ENCODE measurements at places on chromosomes 3 and 15.
A peak's percentile ranks its signal among the peaks of the same experiment; 100 is the strongest.

DNA sequence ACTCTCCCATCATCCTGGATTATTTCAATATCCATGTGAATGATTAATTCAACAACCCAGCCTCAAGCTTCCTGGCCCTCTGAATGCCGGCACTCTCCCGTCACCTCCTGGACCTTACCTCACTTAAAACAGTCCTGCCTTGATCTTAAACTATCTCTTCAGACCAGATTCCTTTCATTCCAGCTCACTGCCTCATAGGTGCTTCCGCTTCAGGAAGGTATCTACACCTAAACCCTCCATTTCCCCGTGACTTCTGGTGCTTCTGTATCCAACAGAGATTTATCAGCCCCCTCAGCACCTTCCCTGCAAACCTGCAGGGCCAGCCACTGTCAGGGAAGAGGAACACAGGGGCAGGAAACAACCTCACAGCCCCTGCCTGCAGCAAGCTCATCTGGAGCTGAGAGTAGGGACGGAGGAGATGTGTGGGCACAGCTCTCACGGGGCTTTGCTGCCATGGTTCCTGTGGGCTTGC is 98.9 kb upstream of the TJP1 start:
- DNase-seq: no peak

DNA sequence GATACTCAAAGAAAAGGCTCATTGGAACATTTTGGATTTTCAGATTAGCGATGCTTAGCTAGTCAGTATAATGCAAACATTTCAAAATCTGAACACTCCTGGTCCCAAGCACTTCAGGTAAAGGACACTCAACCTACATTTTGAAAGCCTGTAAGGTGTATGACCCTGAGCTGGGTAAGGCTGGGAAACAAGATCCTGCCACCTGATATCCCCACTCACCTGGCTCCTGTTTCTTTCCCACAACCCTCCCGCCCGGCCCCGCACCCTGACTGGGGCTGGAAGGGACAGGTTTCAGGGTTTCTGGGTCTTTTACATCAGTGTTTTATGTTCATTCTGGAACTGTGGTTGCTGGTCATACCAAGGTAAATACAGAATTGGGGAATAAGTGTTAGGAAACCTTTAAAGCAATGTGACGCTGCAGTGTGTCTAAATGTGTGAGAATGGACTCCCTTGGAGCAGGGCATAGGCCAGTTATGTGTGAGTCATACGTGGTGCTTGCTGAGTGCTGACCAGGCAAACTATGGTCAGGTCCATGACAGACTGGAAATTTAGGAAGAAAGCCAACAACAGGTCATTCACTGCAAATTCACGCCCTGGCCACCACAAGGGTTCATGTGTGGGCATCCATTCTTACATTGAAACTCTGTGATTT is 22.9 kb downstream of the CTXND1 start:
- DNase-seq: no peak

DNA sequence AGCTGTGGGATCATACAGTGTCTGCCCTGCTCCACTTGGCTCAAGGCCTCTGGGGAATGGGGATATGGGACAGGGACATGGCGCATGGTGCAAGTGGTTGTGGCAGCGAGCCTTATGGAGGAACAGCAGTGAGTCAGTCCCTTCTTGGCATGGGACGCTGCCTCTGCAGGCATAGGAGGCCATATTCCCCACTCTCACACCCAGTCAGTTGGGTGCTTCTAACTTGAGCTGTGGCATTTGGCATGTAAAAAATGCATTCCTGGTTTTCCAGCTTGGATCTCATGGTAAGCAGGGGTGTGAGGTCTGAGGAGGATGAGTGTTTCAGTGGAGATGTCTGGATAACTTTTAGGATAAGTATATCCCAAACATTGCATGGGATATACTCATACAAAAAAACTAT is 31.6 kb upstream of the UBE2Q2 start:
- DNase-seq: no peak

DNA sequence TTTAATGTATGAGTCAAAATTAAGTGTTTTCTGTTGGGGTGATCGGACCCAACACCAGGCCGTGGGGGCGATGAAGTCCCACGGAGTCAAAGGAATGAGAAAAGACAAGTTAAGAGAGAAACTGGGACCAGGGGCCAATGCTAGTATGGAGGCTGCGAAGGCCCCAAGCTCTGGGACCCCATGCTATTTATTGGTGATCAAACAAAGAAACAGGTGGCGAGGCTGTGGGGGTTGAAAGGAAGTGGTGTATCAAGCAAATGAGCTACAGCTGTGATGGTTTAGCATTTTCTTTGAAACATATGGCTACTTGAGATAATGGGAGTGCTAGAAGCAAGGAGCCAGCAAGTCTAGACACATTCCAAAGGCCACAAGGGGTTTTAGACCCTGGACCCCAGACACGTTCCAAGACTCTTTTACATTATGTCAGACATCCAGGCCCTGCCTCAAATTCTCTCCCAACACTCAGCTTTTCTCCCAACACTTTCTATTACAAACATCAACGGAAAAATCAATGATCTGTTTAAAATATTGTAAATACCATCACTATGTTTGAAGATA is 56.0 kb upstream of the SNRPN start:
- DNase-seq: no peak

- peak; percentile 22 for DNase-seq
These were observed 532 bp upstream of the SELENOT start for GRCh38 chr3:150602426-150603152.

- DNase-seq: peak; percentile 81
These were observed 66.9 kb downstream of the RNF13 start for GRCh38 chr3:149879872-149880271.

- no peak for DNase-seq
These were observed 258.5 kb downstream of the ROBO2 start for GRCh38 chr3:77298417-77298816.

- DNase-seq: no peak
These were observed 88.3 kb upstream of the COL8A1 start for GRCh38 chr3:99549957-99550603.

GRCh38 chr3:44235604-44236484 is 5.8 kb upstream of the TOPAZ1 start:
- peak; percentile 91 for DNase-seq

DNA sequence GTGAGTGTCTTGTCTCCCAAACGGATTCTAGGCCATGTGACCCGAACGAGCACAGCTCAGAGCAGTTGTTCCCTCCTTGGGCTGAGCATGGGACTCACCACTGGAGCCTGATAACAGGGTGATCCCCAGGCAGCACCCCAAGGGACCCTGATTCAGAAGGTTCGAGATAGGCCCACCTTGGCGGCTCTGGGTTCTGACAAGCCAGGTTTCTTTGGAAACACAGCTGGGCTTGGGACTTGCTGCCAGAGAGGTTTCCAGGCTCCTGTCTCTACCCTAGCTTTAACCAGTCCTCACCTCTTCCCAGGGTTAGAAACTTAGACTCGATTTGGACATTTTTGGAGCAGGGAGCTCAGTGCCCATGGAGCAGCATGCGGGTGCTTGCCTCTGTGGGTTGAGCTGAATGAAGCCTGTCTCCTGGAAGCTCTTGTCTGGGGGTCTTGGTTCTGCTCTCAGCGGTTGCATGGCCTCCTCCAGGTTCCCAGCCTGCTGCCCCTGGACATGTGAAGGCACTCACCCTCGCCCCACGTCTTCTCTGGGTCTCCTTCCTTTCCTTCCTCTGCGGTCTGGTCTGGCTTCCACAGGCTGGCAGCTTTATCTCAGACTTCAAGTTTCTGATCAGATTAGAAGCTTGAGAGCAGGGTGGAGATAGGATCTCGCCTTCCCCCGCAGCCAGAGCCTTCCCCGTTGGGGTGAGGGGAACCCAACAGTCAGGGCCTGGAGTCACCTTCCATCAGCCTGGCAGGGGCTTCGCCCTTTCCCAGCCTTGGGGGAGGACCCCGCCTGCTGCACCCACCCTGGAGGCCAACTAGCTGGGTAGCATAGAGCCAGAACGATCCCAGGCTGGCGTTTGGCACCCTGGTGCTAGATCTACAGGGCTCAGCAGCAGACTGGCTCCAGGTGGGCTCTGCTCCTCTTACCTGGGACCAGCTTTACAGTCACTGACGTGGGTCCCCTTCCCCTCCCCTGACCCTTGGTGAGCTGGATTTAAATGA is 21.0 kb downstream of the PAQR5 start:
- peak; percentile 65 for DNase-seq

DNA sequence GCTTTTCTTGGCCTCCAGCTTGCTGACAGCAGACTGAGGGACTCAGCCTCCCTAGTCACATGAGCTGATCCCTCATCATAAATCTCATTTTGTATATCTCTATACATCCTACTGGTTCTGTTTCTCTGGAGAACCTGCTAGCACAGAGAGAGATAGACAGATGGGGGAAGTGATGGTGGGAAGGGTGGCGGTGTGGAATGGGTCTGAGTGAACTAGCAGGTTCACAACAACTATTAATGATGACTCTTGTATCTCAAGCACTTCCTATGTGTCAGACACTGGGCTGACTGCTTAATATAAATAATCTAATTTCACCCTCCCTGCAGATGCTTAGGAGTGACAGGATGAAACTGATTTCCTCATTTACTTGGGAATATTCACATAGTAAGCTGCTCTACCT is 106.9 kb upstream of the TLE3 start:
- no peak for DNase-seq

- DNase-seq: no peak
These were observed 238.9 kb downstream of the SUCLG2 start for GRCh38 chr3:67415511-67415910.

DNA sequence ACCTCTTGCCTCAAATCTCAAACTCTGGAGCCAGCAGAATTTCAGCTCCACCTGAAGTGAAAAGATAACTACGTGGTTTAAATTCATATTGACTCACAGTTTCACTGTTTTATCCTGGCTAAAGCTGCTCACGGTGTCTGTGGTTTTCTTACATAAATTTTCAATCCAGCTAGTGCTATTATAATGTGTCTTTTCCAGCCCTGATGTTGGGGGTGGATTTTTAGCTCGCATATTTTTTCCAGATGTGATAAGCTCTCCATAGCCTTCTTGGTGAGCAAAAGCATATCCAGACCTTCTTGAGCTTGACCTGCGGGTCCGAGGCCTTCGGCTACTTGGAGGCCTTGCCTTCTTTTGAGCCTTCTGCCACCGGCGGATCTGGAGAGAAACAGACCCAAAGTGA is 239.3 kb downstream of the DTWD1 start:
- DNase-seq: no peak

GRCh38 chr15:38690719-38691332 is 126.2 kb upstream of the RASGRP1 start:
- peak; percentile 88 for DNase-seq

DNA sequence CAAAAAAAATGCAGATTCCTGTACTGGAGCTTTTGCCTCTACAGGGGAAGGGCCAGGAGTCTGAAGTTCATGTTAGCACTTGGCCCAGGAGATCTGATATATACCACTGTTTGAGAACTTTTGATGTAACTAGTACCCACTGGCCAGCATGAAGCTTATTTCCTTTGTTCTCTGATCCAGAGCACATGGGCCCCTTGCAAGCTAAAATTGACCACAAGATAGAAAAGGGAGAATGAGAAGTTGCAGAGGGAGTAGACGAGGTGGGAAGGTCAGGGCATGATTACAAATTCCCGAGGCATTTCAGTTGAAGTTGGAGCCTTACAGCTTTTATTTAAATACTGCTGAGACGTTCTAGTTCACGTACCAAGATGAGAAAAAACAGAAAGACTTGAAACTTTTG is 28.2 kb downstream of the TGM4 start:
- DNase-seq: no peak

DNA sequence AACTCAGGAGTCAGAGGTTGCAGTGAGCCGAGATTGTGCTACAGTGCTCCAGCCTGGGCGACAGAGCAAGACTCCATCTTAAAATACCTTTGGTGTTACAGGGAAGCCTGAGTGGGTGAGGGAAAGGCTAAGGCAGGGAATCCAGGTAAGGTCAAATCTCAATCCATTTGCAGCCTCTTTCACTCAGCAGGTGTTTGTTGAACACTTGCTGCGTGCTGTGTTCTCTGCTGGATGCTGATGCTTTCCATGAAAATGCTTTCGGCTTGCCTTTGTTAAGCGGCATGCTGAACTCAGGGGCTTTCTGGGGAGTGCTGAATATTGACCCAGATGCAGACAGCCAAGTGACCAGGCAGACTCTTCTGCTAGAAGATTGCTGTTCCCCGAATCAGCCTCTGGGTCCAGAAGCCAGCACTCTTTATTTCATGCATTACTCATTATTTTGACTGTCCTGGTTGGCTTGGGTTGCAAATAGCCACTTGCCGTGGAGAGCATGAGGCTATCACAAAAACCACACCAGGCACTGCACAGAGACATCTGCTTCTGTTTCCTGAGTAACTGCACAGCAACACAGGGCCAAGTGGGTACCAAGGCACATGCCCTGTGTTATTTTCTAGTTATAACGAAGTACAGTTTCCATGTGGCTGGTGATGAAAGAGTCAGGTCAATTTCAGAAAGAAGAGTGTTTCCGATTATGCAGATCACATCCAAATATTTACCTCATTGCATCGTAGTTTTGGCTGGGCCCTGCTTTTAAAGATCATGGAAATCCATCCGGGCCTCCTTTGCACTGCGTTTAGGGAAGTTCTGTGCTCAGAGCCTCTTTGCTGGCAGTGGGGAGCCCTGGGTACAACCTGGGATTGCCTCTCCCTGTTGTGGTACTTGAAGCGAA is 88.6 kb downstream of the THSD4 start:
- DNase-seq: no peak

DNA sequence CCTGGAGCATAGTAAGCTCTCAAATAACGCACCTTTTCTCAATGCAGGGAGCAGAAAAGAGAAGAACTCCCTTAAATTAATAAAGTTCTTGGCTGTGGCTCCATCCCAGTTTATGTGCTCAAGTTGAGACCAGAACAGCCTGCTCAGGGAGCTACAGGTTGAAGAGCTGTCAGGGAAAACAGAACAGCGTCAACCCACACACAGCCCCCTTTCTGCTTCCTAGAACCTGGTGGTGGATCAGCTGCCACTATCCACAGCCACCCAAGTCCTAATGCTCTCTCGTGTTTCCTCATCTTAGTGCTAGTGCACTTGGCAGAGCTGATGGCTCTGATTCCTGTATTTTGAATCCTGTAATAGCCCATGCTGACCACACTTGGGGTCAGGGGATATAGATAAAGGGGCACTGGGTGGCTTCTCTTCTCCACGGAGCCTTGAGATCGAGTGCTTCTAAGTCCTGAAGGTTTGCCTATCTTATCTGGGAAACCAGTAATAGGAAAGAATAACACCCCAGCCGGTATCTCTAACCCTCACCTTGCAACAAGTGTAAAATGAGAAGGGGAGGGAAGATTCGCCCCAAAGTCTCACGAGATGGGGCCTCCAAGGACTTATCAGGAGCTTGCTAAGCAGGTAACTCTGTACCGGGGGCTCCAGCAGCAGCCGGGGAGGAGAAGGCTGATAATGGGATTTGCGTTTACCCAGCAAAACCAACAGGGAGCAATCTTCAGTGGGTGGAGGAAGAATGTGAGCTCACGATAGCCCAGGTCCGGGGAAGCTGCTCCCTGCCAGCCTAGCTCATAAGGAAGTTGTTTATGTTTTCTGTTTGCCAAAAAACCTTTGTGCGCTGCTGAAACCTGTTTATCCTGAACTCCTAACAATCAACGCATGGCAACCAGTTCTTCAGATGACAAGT is 136.2 kb upstream of the ICE2 start:
- DNase-seq: peak; percentile 96

- no peak for DNase-seq
These were observed 9.2 kb downstream of the ALCAM start for GRCh38 chr3:105375750-105376511.

DNA sequence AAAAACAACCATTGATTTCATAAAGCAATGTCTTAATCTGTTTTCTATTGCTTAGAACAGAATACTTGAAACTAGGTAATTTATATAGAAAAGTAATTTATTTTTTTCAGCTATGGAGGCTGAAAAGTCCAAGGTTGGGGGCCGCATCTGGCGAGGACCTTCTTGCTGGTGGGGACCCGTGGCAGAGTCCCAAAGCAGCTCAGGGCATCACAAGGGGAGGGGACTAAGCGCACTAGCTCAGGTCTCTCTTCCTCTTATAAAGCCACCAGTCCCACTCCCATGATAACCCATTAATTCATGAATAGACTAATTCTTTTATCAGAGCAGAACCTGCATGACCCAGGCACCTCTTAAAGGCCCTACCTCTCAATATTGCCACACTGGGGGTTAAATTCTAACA is 87.2 kb upstream of the KLF13 start:
- DNase-seq: no peak

Data from hematopoietic multipotent progenitor cell treated with erythropoietin and hydrocortisone succinate and interleukin-3 and kit ligand, for 6 days (in vitro differentiated cells).